ENCODE measurements at places on chromosomes 2 and 18. TPM values are rescaled to one million over a fixed set of nuclear protein-coding genes. Genes with fewer than 3 reads are reported as not detected.

Gene CXCR4
- total RNA-seq = 33.6 TPM

Gene ITPRIPL1
- 2.0 TPM for total RNA-seq

Gene CENPA
- total RNA-seq = 7.8 TPM

GRCh38 chr18:58255701-58256311 is 211.8 kb downstream of the NEDD4L start:
- no peak for DNase-seq

- no peak for DNase-seq
Measured at GRCh38 chr18:8368512-8369217, 240.6 kb upstream of the RAB12 start.

- no peak for DNase-seq
Measured at GRCh38 chr2:66581339-66582103, 146.6 kb downstream of the MEIS1 start.

DNA sequence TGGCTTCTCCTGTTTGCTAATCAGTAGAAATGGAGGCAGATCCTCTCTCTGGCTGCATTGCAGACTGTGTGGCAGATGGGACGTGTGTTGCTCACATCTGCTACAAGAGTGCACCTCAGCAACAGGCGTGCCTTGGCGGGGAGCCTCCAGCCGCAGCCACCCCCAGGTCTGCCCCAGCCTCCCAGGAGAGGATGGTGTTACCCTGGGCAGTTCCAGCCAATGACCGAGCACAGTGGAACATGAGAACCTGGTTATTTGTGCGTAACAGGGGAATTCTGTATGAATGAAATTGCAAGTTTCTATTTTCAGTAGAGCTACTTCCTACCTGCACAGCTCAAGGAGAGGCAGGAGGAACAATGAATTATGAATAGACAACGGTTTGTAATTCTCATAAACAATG is 130.6 kb upstream of the CBLN2 start:
- DNase-seq = no peak

GRCh38 chr2:31428001-31428418 is 13.5 kb upstream of the XDH start:
- no peak for DNase-seq

- DNase-seq = no peak
Measured at GRCh38 chr2:71811157-71811556, 336.5 kb downstream of the CYP26B1 start.
